ENCODE measurements at places on chromosomes 1 and 21.

- peak; percentile 69 for DNase-seq
These were observed 110.5 kb downstream of the CNIH3 start for GRCh38 chr1:224726441-224727182.

- DNase-seq, result no peak
These were observed 143.7 kb downstream of the PLPP3 start for GRCh38 chr1:56435434-56436262.

DNA sequence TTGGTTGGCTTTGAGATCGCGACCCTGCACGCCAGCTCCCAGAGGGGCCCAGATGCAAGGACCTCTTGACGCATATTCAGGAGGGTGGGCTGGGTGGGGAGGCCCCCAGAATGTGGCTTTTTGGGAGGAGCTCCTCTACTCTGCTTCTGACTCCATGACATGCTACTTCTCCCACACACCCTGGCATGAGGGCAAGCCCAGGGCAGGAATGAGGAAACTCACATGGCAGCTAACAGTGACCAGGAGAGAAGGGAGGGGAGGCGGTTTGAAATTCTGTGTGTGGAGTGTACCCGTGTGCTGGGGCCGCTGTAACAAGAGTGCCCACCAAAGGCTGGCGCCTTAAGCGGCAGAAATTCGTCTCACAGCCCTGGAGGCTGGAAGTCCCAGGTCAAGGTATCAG lies 61.3 kb upstream of the GPR153 start:
- DNase-seq, result no peak

- peak; percentile 6 for DNase-seq
These were observed 20.4 kb downstream of the AIM2 start for GRCh38 chr1:159056069-159056698.

GRCh38 chr1:42950116-42950481 lies 8.6 kb downstream of the SLC2A1 start:
- DNase-seq, result peak; percentile 52

DNA sequence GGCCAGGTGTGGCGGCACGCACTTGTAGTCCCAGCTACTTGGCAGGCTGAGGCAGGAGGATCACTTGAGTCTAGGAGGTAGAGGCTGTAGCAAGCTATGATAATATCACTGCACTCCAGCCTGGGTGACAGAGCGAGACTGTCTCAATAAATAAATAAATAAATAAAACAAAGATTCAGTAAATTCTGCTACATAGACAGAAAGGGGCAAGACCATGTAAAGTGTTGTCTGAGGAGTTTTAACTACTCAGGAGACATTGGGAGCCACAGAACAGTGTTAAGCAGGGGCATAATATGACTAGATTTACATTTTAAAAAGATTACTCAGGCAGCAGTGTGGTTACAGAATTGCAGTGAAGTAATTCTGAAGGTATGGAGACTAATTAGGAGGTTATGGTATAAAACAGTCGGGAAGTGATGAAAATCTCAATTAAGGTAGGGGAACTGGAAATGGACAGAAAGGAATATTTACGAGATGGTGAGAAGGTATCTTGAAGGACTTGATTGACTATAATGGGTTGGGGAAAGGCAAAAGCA lies 94.7 kb downstream of the ATP1B1 start:
- DNase-seq, result no peak

- DNase-seq, result no peak
These were observed 90.9 kb upstream of the DIRAS3 start for GRCh38 chr1:68141071-68142021.

DNA sequence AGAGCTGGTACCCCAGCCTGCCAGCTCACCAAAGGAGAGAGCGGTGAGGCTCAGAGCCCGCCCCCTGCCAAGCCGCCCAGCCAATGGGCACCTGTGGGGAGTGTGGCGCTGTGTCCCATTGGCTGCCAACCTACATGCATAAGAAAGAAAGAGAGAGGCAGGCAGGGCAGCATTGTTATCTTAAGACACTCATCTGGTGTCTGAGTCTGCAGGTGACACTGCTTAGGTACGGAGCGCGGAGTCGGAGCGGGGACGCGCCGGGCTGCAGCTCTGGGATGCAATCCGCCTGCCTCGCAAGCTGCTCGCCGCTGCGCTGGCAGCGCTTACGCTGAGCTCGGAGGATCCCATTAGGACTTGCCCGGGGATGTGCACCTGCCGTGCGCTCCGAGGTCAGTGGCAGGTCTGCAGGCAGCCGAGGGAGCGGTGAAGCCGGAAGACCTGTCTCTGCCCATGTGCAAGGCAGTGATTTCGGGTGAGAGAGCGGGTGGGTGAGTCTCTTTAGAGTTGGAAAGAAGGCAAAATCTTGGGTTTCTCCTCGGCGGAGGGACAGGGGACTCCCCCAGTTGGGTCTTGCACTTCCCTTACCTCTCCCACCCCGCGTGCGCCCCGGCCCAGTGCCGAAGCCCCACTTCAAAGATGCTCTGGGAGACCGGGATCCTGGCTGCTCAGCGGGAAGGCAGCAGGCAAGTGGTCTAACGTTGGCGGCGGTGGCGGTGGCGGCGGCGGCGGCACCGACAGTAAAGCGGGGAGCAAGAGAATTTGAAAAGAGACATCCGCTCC lies at the start of gene BRINP2:
TSS of gene BRINP2 (plus strand) at position 203 of the 780 bp plus-strand sequence. CDS start 58,919 bp downstream, outside the sequence.
- peak; percentile 57 for DNase-seq
